Cortex of kidney (tissue), 1 donor: ENCODE measurements at places on chromosomes 7 and 10.

DNA sequence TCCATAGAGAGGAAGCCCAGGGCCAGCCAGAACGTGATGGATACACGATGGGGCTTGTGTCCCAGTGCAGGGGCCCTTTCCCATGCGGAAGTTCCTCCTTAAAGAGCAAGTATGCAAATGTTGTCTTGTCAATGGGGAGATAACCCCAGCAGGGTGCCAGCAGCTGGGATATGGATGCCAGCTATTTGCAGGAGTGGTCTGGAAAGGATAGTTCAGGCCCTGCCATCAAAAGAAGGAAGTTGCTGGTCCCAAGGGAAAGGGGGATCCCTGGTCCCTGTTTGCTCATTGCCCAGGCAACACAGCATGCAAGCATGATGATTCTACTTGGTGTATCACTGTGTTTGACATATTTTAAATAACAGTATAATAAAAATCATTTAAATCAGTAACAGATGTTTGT is 73.1 kb upstream of the HECW1 start:
- no peak for DNase-seq

- no peak for DNase-seq
Measured at GRCh38 chr10:94607111-94607510, 61.5 kb downstream of the HELLS start.

DNA sequence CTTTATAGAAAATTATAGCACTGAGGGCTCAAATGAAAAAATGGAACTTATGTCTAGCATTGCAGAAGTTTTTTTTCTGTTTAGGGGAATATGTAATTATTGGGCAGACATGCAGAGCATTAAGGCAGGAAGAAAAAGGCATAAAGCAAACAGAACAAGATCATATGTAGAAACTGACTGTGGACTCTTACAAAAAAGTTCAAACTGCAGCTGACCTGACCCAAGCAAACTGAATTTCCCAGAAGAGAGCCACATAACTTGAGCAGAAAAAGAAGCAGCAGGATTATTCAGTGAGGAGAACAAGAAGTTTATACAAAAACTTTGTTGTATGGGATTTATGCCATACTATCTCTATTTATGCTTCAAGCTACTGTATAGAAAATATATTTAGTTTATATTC is 250.9 kb downstream of the PHF14 start:
- no peak for DNase-seq

GRCh38 chr10:32985775-32986350 is 27.8 kb upstream of the ITGB1 start:
- no peak for DNase-seq

DNA sequence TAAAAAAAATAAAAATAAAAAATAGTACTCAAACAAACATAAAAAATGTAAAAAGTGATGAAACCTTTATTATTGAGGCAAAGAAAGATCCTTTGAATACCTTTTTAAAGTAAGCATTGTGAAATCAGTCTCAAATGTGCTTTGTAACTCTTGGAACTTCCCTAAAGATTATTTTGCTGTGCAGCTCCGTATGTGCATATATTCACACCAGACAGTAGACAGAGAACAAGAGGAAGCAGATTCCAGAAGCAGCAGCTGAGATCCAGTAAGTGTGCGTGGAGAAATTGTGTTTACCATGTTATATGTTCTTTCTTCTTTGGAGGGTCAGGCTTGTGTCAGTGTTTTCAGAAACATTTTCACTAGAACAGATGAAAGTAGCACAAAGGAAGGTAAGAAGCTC is 324.9 kb downstream of the AGMO start:
- no peak for DNase-seq
